WERI-Rb-1 (cell line): ENCODE measurements at places on chromosomes 16 and 17.

DNA sequence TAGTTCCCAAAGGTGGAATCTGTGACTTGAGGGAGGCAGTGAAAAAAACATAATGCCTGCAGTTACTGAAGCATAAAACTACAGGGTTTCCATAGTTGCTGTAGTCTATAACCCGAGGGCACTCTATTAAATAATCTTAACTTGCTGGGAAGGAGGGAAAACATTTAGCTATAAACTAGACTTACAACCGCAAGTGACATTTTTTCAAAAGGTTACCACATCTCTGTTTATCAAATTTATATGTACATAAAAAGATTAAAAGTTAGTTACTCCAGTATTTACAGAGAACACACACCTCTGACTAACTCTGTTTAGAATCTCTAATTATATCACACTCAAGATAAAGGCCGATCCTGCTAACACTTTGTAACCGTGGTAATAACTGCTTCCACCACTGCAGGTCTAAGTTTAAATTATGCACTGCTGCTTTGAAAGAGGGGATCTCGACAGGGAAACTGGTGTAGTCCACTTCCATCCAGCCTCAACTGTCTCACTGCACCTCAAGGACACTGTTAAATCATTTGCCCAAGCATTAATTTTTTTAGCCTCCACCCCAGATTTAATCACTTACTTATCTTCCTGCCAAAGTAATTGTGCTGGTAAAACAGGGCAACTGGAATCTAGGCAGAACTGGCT is 14.6 kb downstream of the KCNJ16 start:
- no peak for DNase-seq

DNA sequence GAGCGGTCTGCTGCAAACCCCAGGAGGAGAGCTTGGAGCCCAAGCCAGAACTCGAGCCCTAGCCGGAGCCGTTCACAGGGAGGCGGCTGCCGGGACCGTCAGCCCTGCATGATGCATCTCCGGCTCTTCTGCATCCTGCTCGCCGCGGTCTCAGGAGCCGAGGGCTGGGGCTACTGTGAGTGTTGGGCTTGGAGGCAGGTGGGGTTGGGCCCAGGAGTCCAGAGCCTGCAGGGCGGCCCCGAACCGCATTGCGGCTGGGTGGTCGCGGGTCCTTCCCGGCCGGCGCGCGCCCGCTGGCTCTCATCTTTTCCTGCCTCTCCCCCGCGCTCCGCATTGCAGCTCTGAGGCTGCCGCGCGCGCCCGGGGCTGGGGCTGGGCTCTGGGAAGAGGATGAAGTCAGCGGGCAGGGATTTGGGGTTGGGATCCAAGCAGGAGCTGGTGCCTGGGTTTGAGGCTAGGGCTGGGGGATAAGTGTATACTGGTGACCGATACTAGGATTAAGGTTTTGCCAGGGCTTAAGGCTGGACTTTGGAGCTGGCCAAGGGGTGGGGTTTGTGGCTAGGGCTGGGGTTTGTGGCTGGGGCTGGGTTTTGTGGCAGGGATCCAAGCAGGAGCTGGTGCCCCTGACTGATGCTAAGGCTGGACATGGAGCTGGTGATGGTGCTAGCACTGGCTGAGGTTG is 532 bp downstream of the CNTNAP1 start:
- DNase-seq = peak; percentile 81

GRCh38 chr17:30225919-30226553 is 9.5 kb downstream of the SLC6A4 start:
- DNase-seq = peak; percentile 67

GRCh38 chr16:16797239-16797638 is 418.3 kb downstream of the NPIPA7 start:
- DNase-seq = no peak

GRCh38 chr17:64411999-64412771 is 21.5 kb upstream of the PECAM1 start:
- peak; percentile 85 for DNase-seq

GRCh38 chr16:8299635-8300034 is 290.7 kb downstream of the TMEM114 start:
- no peak for DNase-seq

DNA sequence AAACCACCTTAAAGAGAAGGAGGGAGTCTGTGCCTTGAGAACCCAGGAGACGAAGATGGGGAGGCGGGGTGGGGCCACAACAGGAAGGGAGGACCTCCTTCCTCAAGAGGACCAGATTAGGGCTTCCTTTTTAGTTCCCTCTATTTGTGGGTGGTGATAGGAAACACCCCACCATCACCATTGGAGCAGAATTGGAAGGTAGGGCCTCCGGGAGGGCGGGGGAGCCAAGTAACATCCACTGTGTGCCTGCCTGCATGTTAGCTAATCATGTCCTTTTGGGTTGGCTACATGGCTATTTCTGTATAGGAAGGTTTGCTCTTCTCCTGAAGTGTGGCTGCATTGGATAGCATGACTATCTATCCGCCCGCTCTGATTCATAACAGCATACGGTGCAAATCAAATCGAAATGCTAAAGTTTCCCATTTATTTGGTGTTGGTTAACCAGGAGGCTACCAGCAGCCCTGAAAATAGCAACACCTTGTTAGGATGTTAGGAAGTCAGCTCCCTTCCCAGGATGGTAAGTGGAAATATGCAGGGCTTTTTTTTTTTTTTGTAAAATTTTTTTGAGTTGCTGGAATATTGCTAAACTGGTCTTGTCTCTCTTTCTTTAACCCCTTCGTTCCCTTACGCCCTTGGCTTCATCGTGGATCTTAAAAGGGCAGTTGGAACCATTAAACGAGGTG is 4.2 kb downstream of the SYT17 start:
- DNase-seq = no peak

GRCh38 chr16:85262558-85263238 is 150.4 kb upstream of the CIBAR2 start:
- no peak for DNase-seq

DNA sequence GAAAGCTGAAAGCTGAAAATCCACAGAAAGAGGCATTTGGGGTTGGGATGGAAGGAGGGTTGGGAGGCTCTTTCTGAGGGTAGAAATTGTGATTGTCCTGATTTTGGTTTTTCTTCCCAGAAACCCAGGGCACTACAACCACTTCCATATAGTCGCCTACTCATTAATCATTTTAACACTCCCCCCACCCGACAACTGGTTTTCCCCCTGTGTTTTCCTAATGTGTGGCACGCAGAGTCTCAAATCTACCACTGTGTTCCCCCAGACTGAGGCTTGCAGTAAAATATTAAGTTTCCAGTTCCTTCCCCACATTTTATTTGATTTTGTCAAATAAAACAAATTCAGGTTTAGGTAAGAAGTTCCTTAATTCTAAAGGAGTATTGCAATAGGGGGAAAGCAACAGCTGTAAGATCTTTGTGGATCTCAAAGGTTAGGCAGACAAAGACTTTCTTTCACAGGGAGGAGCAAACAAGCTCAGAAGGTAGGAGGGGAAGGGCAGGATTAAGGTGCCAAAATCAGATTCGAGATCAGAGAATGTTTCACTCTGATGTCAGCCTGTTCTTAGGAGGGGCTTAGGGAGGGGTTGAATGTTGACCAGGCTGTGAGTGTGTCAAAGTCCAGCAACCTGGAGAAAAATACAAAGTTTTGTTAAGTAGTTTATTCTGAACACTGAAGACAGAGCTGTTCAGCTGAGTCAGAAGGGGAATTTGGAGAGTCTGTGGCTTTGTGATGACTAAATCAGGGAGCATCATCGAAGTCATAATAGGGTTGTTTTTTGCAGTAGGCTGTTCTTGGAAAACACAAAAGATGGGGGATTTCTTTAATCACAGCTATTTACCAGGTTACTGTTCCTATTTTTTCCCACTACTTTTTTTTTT is 3.6 kb downstream of the ZNF267 start:
- DNase-seq = no peak

DNA sequence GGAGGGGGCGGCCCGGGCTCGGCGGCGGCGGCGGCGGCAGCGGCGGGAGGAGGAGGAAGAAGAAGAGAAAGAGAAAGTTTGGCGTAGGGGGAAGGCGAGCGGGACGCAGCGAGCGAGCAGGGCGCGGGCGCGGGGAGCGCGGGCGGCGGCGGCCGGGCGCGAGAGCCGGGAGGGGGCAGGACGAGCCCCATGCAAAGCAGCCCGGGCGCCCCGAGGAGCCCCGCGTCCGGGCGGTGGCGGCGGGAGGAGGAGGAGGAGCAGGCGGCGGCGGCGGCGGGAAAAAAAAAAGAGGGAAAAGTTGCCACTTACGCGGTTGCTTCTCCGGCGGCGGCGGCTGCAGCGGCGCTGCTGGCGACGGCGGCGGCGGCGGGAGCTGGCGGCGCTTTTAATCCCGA is 10.3 kb upstream of the ZFHX3 start:
- no peak for DNase-seq

- no peak for DNase-seq
Measured at GRCh38 chr17:31687505-31688126, 171.4 kb downstream of the COPRS start.

DNA sequence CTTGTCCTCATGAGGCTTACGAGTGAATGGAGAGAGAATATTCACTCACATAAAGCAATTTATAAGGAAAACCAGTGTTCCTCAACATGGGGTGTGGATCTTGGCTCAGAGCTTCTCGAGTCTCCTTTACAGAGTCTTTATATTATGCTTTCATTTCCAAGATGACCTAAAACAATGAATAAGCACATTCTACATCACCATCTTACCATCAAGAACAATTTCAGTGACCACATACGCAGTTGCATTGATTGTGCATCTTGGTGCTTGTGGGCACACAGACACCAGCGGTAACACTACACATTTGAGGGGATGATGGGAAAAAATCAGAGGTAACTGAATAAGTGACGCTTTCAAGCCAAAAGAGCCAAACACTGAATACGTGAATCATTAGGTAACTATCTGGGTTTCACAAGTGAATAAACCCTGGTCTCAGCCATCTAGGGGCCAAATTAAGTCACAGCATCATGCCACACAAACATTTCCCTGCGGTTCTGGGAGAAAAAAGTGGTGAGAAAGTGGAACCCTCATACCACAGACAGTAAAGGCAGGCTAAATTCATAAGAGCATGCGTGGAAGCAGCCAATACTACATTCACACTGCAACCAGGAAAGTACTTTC is 9.4 kb downstream of the CWC25 start:
- DNase-seq = no peak

DNA sequence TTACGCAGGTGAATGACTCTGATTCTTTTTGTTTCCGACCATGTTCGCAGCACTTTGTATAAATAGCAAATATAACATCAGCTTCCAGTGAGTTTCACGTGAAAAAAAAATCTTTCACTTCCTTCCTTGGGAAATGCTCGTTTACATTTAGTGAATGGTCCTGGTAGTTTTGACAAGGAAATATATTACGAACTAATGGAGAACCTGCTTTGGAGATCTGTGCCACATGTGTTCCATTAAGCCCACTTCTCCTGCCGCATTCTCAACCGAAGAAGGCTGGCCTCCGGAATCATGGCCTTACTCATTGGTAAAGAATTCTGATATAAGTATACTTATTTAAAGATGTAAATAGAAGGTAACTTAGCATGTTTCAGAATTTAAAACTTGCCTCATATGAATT is 3.6 kb downstream of the CRAMP1 start:
- no peak for DNase-seq

- DNase-seq = no peak
Measured at GRCh38 chr16:85519540-85520231, 93.4 kb upstream of the GSE1 start.

- DNase-seq = no peak
Measured at GRCh38 chr17:63116228-63116627, 150.2 kb downstream of the TANC2 start.

DNA sequence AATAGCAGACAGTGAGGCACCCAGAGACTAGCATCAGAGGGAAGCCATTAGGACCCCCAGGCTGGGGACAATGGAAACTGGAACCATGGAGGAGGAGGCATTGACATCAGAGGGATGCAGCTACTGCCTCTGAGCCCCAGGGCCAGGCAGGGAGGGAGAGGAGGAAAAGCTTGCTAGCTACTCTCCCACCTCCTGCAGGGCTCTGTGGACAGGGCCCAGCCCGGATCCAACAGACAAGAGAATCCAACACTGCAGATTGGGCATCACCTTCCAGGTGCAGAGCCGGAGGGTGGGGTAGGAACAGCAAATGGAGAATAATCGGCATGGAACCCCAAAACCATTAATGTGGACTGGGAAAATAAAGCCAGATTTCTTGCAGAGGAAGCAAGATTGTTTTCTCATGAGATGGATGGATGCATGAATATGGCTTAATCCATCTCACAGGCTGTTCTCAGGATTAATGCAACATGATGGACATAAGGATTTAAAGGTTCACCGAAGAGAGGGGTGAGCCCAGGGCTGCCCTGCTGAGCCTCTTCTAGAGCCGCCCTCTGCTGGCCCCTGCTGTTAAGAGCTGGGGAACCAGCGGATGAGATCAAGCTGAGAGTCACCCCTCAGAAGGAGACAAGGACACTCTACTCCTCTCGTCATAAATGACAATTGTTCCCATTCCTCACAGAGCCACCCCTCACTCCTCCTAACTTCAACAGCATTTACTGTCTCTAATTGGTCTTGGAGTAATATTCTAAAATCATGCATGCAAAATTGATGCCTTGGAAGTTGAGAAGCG is 48.8 kb downstream of the DNAH3 start:
- DNase-seq = peak; percentile 91

GRCh38 chr17:44279666-44280391 is 11.9 kb upstream of the SLC4A1 start:
- DNase-seq = no peak

GRCh38 chr17:48426019-48426665 is 3.9 kb downstream of the SKAP1 start:
- DNase-seq = no peak

DNA sequence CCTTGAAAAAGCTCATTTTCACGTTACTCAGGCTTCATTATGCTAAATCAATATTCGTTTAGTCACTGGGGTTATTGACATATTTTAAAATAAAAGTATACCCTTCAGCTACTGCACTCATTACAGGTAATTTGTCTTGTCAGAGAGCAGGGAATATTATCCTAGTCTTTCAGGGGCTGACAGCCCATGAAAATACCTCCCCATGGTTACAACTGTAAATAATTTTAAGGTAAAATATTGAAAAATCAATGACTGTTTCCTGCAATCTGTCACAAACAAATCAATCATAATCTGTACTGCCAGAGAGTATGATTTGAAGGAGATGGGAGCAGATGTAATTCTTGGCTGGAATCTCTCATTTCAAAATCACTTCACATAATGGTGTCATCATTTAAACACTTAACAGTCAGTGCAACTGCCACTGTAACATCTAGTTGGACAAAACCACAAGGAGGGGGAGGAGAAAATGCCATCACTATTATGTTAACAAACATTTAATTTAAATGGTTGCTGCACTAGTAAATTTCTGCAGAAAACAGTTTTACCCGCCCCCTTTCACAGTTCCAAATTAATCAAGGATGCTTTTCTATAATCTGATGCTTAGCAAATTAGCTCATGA is 9.3 kb upstream of the IRX5 start:
- no peak for DNase-seq

DNA sequence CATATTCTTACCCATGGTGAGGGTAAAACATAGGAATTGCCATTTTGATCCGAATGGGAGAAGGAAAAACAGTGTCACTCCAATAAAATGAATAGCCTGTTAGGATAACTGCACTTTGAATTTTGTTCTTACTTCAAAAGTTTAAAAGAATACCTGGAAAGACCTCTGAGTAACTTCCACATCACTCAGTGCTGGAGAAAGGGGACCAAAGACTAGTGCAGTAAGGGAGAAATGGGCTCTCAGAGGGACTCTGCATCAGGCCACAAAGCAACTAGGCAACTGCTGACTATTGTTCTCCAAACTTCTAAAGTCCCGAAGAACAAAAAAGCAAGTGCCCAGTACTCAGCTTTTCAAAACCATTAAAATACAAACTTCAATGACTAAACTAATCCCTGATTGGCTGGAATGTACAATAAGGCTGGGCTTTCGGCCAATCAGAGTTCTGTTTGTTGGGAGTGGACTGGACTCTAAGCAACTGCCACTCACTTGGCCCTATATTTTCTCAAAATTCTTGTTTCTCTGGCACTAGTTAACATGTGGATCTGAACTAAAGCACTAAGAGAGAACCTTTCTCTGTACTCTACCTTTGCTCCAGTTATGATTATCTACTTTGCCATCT is 6.2 kb downstream of the DNAJC7 start:
- DNase-seq = no peak
